ENCODE measurements at places on chromosomes 11 and 22. TPM values are rescaled to one million over a fixed set of nuclear protein-coding genes. Genes with fewer than 3 reads are reported as not detected.

DNA sequence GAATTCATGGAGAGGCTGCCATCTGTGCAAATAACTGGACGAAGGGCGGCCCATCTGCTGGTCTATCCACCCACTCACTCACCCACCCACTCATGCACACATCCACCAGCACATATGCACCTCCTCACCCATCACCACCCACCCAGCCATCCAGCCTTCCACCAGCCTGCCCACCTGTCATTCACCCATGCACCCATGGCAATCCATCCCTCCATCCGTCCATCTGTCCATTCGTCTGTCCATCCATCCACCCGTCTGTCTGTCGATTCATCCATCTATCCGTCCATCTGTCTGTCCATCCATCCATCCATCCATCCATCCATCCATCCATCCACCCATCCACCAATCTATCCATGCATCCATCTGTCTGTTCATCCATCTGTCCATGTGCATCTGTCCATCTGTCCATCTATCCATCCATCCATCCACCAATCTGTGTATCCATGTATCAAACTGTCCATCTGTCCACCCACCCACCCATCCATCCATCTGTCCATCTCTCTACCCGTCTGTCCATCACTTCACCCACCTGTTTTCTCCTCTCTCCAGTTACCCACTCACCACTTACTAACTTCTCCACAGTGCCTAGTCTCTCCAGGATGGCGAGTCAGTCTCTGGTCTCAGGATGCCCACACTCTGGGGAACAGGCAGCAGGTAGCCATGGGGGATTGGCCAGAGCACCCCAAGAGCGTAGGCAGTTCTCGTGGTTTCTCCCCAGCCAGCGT, 8.9 kb downstream of the TRPM5 start:
- no peak for DNase-seq
- H3K4me1 ChIP-seq, result no peaks in the 10 kb centered on the region
- no peaks in the 10 kb centered on the region for H3K36me3 ChIP-seq

- no peak overlapping the region for H3K4me3 ChIP-seq
- DNase-seq, result no peak
- H3K27me3 ChIP-seq, result no peaks in the 10 kb centered on the region
- peaks cover 12% of the 10 kb centered on the region for H3K4me1 ChIP-seq
Measured at GRCh38 chr11:68442433-68442832, 18.1 kb upstream of the PPP6R3 start.

Gene NPAS4
- not detected for total RNA-seq

GRCh38 chr11:18853086-18853720, 61.6 kb upstream of the PTPN5 start:
- no peak overlapping the region for H3K27ac ChIP-seq
- H3K4me1 ChIP-seq, result no peaks in the 10 kb centered on the region
- no peak for DNase-seq
- no peaks in the 10 kb centered on the region for H3K36me3 ChIP-seq

GRCh38 chr11:97888641-97889040, 1132.1 kb upstream of the CNTN5 start:
- no peaks in the 10 kb centered on the region for H3K36me3 ChIP-seq
- no peak overlapping the region for H3K27ac ChIP-seq
- H3K4me1 ChIP-seq, result no peaks in the 10 kb centered on the region

GRCh38 chr11:5992604-5993251, 5.9 kb upstream of the OR52L1 start:
- H3K4me1 ChIP-seq, result no peaks in the 10 kb centered on the region
- H3K4me3 ChIP-seq, result no peak overlapping the region
- H3K27ac ChIP-seq, result no peak overlapping the region
- peaks cover 6% of the 10 kb centered on the region for H3K27me3 ChIP-seq

- no peak for DNase-seq
- H3K27ac ChIP-seq, result peak overlapping the region; percentile 71
- peaks cover 46% of the 10 kb centered on the region for H3K4me1 ChIP-seq
- no peaks in the 10 kb centered on the region for H3K27me3 ChIP-seq
- H3K36me3 ChIP-seq, result no peaks in the 10 kb centered on the region
Measured at GRCh38 chr22:32619614-32620426, 145.2 kb downstream of the FBXO7 start.

DNA sequence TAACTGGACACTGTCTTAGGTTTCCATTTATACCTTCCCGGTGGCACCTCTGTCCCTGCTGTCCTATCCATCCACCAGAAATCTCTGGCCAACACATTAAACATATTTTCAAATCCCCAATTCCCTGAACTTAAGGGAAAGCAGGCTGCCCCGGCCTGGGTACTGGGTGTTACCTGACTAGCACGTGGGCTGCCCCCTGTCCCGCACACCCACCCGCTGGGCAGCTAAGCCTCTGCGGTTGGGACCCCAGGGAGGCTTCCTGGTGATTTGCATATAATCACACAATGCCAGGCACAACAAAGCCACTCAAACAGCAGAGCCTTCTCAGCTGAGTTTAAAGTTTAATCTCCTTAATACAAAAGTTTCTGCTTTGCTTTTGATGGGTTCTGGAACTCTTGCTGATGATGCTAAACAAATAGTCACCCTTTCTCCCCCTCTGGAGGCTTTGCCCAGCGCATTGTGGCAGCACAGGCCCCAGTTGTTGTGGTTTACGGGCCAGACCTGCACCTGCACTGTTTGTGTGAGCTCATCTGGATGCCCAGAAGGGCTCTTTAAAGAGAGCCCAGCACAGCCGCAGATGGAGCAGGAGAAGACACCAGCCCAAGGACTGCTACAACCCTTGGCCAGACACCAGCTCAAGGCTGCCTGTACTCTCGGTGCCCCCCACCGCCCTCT, 59.9 kb upstream of the POU2AF1 start:
- no peak overlapping the region for H3K4me3 ChIP-seq
- H3K36me3 ChIP-seq, result no peaks in the 10 kb centered on the region
- DNase-seq, result peak; percentile 50

- no peaks in the 10 kb centered on the region for H3K27me3 ChIP-seq
- no peak overlapping the region for H3K27ac ChIP-seq
- H3K4me1 ChIP-seq, result no peaks in the 10 kb centered on the region
- H3K4me3 ChIP-seq, result no peak overlapping the region
Measured at GRCh38 chr11:20451568-20451967, 64.1 kb downstream of the PRMT3 start.

- H3K36me3 ChIP-seq, result no peaks in the 10 kb centered on the region
- H3K4me3 ChIP-seq, result no peak overlapping the region
- no peaks in the 10 kb centered on the region for H3K27me3 ChIP-seq
- H3K4me1 ChIP-seq, result no peaks in the 10 kb centered on the region
- peak; percentile 81 for DNase-seq
Measured at GRCh38 chr11:11787305-11788062, 54.3 kb upstream of the USP47 start.

DNA sequence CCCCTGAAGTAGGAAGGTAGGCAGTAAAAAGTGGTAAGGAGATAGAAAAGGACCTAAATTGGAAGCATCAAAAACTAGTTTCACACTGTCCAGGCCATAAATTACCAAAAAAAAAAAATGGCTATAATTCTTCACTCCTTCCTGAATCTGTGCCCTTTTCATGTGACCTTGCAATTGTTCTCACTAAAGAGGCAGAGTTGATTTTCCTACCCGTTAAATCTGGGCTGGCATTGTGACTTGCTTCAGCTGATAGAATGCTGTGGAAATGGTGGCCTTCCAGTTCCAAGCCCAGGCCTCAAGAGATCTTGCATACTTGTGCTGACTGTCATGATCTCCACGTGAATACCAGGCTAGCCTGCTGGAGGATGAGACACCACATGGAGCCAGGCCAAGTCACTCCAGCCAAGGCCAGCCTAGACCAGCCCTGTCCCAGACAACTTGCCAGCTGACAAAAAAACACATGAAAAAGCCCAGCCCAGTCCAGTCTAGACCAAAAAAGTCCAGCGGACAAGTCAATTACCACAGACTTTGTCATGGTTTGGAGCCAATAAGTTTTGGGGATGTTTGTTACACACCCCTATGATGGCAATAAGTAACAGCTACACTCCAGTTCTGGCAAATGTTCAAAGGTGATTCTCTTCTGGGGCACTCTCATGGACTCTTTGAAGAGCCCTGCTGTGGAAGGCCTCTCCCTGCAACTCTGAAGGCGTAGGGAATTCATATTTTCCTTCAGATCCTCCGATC, 51.4 kb upstream of the NUP50 start:
- no peaks in the 10 kb centered on the region for H3K4me1 ChIP-seq
- H3K36me3 ChIP-seq, result no peaks in the 10 kb centered on the region
- no peak for DNase-seq
- peaks cover 5% of the 10 kb centered on the region for H3K27me3 ChIP-seq
- no peak overlapping the region for H3K27ac ChIP-seq

GRCh38 chr11:133573081-133573480, 40.8 kb upstream of the OPCML start:
- H3K4me3 ChIP-seq, result no peak overlapping the region
- no peaks in the 10 kb centered on the region for H3K27me3 ChIP-seq
- no peaks in the 10 kb centered on the region for H3K36me3 ChIP-seq
- no peak for DNase-seq

Gene OMP
- 78.6 TPM for total RNA-seq

DNA sequence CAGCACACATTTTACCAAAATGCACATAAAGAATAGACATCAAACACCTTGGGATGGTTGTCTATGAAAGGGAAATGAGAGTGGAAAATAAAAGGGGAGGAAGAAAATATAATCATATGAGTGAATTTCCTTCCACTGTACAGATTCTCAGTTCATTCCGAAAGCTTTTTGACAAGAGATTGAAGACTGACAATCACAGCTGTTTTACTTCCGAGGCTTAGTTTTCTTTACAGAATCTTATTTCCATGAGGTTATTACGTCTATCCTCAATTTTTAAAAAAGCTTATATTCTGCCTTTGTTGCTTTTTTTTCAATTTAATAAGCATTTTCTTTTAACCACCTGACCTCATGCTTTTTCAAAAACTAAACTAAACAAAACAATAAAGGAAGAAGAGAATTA, 12.8 kb upstream of the NNMT start:
- H3K27me3 ChIP-seq, result no peaks in the 10 kb centered on the region
- H3K4me3 ChIP-seq, result no peak overlapping the region
- H3K27ac ChIP-seq, result no peak overlapping the region
- no peaks in the 10 kb centered on the region for H3K36me3 ChIP-seq

DNA sequence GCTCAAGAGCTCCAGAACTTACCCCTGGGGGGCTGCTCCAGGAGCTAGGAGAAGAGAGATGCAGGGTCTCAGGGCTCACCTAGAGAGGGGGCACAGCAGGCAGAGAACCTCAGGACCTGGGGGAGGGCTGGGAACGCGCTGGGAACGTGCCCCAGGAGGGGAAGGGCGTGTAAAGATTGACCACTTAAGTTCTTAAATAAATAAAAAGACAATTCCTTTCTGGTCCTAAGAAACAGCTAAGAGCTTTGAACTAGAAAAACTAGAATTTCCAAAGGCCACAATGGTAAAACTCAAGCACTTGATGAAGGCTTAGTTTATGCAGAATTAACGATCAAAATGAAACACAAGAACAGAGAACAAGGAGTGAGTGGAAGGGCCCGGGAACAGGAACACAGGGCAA, 89.1 kb downstream of the CELSR1 start:
- no peaks in the 10 kb centered on the region for H3K36me3 ChIP-seq
- no peak overlapping the region for H3K4me3 ChIP-seq
- no peaks in the 10 kb centered on the region for H3K27me3 ChIP-seq
- no peak overlapping the region for H3K27ac ChIP-seq
- H3K4me1 ChIP-seq, result no peaks in the 10 kb centered on the region

- H3K4me3 ChIP-seq, result no peak overlapping the region
- no peaks in the 10 kb centered on the region for H3K4me1 ChIP-seq
- DNase-seq, result no peak
- no peaks in the 10 kb centered on the region for H3K27me3 ChIP-seq
Measured at GRCh38 chr11:116762132-116762531, 10.7 kb downstream of the BUD13 start.

Gene SLC25A1
- 146 TPM for total RNA-seq

GRCh38 chr22:35742342-35743100, 24.8 kb downstream of the APOL5 start:
- H3K27ac ChIP-seq, result peak overlapping the region; percentile 33
- H3K27me3 ChIP-seq, result no peaks in the 10 kb centered on the region
- H3K4me3 ChIP-seq, result no peak overlapping the region
- peaks cover 6% of the 10 kb centered on the region for H3K36me3 ChIP-seq

- H3K36me3 ChIP-seq, result no peaks in the 10 kb centered on the region
- DNase-seq, result no peak
- peaks cover 14% of the 10 kb centered on the region for H3K4me1 ChIP-seq
- no peak overlapping the region for H3K27ac ChIP-seq
Measured at GRCh38 chr11:119222308-119222707, 16.2 kb downstream of the CBL start.

Gene MRGPRX3
- not detected for total RNA-seq

Gene PANX2
- not detected for total RNA-seq

- H3K4me1 ChIP-seq, result peaks cover 42% of the 10 kb centered on the region
- H3K27me3 ChIP-seq, result no peaks in the 10 kb centered on the region
- peak within 1 kb of the TSS; percentile 93 for H3K27ac ChIP-seq
- H3K36me3 ChIP-seq, result no peaks in the 10 kb centered on the region
Measured at GRCh38 chr22:50244420-50245213, at the start of gene TUBGCP6. Gene TUBGCP6 (minus strand): TSS chr22:50245023. CDS start chr22:50244459, 564 bp downstream.

- H3K27ac ChIP-seq, result peak overlapping the region; percentile 3
- H3K4me1 ChIP-seq, result peaks cover 23% of the 10 kb centered on the region
- H3K27me3 ChIP-seq, result no peaks in the 10 kb centered on the region
- no peak overlapping the region for H3K4me3 ChIP-seq
- H3K36me3 ChIP-seq, result no peaks in the 10 kb centered on the region
- no peak for DNase-seq
Measured at GRCh38 chr11:96204721-96205459, 138.1 kb downstream of the MAML2 start.

Gene NPTXR
- 0.75 TPM for total RNA-seq

Gene BLID
- total RNA-seq, result not detected

DNA sequence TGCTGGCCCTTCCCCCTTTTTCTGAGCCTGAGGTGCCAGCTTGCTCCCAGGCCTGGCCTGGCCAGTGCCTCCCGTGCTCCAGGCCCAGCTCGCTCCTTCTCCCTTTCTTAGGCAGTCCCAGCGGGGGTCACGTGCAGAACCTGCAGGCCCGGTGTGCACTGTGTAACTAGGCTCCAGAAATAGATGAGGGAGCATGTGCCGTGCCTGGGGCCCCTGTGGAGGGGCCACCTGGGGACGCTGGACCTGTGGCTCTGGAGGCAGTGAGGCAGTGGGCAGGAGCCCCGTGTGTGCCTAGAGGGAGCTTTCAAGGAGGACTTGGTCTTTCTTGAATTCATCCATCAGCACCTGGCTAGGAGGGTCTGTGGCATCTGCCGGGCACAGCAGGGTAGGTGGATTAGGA, 11.5 kb downstream of the PTDSS2 start:
- no peaks in the 10 kb centered on the region for H3K4me1 ChIP-seq
- DNase-seq, result no peak
- no peaks in the 10 kb centered on the region for H3K27me3 ChIP-seq
- no peak overlapping the region for H3K4me3 ChIP-seq
- no peak overlapping the region for H3K27ac ChIP-seq
- H3K36me3 ChIP-seq, result no peaks in the 10 kb centered on the region

All from transverse colon (tissue), 4 donors.